Activated T-cell treated with anti-CD3 and anti-CD28 coated beads, Interleukin-2, amount 50 U/mL, for 4 hours (primary cell): ENCODE measurements at places on chromosomes 11 and 22. TPM values are rescaled to one million over a fixed set of nuclear protein-coding genes. Genes with fewer than 3 reads are reported as not detected.

Gene CNTF
- 4.3 TPM for total RNA-seq

- no peak for DNase-seq
Measured at GRCh38 chr11:79087961-79088318, 352.9 kb downstream of the TENM4 start.

- DNase-seq = no peak
Measured at GRCh38 chr11:119185981-119186634, 833 bp downstream of the NHERF4 start.

DNA sequence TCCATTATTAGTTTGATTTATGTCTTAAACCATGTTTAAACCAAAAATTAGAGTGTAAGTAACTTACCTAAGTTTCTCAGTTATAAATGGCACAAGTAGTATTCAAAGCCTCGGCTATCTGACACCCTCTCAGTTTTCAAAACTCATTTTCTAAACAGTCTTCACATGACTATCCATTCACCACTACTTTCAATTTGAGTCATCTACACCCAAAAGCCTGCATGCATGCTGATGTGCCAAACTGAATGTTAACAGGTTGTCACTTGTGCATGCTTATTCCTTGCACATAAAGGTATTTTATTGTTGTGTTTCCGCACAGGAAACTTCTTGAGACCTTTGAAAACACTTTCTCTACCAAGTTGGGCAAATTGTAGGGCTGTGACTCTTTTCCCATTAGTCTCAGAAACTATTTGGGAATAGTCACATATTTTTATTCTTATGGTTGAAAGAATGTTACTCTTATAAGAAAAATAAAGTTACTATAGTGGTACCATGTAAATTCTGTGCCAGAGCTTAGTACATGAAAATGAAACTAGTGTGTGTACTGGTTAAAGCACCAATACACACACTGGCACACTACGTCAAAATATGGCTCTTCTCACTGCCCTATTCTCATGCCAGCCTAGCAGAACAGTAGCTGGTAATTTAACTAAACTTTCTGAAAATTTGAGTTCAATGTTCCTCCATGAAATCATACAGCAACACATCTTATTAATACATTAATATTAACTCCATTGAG, 2.2 kb upstream of the OR51E2 start:
- DNase-seq = no peak

GRCh38 chr11:70161043-70161625, 42.0 kb upstream of the FADD start:
- no peak for DNase-seq

Gene LMO2
- 0.38 TPM for total RNA-seq

Gene APOA5
- not detected for total RNA-seq
